ENCODE measurements at places on chromosomes 11 and 22.

DNA sequence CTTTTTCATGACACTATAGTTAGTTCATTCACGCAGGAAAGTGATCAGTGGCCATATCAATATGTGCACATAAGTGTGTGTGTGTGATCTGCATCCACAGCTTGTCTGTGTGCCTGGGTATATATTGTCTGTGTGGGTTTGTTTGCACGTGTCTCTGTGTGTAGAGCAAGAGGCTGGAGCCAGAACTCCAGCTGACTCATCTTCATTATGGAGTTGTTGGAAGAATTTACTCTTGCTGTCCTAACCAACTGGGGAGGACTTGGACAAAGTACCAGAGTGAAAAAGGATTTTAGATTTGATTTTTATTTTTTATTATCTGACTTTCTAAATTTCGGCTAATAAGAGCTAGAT lies 63.9 kb downstream of the TP53I11 start:
- peak; percentile 56 for DNase-seq

DNA sequence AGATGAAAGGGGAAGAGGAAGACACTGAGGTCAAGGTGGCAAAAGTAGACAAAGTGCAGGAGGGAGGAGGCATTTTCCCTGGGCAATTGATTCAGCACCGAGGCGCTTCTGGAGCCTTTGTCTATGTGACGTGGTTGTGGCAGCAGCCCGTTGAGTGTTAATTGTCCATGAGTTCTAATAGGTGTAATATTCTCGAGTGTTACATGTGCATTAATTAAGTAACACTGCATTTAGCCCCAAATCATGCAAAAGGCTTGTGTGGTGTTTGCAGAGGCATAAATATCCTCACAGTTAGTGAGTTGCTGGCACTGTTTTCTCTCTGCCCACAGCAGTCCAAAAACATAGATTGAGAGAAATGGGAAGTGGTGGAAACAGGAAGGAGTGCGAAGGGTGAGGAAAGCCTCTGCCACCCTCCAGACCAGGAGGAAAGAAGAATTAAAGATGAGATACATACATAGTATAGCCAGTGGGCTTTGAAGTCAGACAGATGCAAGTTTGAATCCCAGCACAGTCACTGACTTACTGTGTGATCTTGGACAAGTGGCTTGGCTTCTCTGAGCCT lies 361.2 kb downstream of the MN1 start:
- no peak for DNase-seq

DNA sequence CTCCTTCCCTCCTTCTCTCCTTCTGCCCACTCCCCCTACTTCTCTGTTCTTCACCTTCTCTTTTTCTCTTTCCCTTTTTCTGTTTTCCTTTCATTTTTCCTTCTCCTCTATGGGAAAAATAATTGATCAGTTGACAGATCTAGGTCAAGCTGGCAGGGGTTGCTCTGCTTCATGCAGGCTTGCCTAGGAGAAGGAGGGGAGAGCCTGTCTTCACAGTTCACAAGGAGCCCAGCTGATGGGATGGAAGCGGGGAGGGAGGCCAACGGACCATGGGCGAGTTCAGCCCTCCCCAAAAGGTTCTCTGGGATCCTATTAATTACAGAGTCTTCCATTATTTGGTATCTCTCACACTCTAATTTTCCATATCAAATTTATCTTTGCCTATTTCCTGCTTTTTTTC lies 5.5 kb downstream of the NTM start:
- no peak for DNase-seq

- DNase-seq, result no peak
These were observed at the start of gene GSC2 for GRCh38 chr22:19149991-19150390. GSC2 (minus strand) TSS chr22:19150292; CDS start chr22:19150283, 9 bp downstream.

DNA sequence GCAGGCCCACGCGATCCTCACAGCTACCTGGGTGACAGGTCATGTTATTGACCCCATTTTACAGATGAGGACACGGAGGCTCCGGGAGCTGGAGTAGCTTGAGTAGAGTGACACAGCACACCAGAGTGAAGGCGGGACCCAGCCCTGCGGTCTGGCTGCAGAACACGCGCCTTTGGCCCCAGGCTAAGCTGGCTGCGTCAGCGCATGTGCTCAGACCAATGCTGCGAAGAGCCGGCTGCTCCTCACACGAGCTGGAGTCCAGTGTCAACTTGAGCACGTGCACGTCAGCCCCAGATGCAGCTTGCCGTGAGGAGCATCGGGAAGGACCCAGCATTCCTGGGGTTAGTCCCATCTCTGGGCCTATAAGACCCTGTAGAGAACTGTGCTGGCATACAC lies 49.9 kb downstream of the SCUBE1 start:
- DNase-seq, result no peak

DNA sequence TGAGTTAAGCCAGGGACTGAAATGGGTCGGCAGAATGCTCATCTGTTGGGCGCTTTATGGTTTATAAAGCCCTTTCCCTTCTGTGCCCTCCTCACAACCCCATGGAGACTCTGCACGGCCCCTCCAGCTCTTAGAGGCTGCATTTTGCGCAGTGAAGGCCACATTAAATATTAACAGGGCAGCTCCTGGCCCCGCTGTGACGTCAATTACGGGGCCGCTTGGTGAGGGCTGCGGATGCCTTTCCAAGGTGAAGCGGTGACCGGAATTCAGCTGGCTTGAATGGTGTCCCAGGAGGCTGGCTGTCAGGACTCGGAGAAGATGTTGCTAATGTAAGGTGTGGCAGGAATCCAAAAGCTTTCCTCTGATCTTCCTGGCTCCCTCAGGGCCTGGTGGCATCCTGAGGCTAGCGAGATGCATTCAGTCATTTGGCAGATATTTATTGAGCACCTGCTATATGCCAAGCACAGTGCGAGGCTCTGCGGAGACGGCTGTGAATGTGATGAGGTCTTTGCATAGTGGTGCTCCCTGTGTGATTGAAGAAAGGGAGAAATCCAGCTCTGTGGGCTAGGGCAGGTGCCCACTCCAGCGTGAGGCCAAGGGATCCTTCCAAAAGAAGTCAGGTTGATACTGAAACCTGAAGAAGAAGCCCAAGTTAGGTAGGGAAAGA lies 10.4 kb upstream of the YWHAH start:
- DNase-seq, result no peak

DNA sequence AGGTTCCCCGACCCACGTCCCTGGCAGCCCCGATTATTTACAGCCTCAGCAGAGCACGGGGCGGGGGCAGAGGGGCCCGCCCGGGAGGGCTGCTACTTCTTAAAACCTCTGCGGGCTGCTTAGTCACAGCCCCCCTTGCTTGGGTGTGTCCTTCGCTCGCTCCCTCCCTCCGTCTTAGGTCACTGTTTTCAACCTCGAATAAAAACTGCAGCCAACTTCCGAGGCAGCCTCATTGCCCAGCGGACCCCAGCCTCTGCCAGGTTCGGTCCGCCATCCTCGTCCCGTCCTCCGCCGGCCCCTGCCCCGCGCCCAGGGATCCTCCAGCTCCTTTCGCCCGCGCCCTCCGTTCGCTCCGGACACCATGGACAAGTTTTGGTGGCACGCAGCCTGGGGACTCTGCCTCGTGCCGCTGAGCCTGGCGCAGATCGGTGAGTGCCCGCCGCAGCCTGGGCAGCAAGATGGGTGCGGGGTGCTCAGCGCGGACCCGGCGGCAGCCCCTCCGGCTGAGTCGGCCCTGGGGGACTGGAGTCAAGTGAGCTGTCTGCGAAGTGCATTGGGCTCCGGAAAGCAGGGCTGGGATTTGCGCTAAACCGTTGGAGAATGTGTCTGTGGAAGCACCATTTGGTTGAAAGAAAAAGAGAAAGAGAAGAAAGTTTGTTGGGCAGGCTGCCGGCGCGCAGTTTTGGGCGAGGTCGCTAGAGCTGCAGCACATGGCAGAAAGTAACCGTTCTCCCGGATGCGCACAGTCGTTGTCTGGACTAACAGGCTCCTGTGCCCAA lies at the start of gene CD44:
CD44 (plus strand) TSS at position 229 of the 779 bp plus-strand sequence; CDS start at position 362, 133 bp downstream.
- peak; percentile 76 for DNase-seq

DNA sequence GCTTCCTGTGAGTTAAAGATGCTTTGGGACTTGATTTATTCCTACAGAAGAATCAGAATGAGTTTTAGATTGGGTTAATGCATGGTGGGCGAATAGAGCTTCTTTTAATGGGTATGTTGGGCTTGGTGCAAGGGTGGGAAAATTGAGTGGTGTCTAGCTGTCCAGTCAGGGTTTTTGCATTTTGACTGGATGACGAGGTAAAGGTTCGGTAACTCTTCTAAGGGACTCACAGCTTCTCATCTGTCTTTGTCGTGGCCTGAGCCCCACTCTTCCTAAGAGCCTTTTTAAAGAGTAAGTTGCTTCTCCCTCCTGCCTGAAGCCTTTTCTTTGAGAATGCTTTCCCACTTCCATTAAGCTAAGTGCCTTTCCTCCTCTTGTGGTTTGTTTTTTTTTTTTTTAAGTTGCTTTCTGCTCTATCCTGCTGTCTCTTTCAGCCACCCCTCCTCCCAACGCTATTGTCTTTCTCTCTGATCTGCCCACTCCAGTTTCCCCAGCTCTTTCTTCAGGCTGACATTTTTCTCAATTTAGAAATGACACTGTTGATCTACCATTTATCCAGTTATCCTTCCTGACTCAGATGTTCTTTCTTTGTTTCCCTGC lies 1.1 kb downstream of the DPF2 start:
- no peak for DNase-seq

DNA sequence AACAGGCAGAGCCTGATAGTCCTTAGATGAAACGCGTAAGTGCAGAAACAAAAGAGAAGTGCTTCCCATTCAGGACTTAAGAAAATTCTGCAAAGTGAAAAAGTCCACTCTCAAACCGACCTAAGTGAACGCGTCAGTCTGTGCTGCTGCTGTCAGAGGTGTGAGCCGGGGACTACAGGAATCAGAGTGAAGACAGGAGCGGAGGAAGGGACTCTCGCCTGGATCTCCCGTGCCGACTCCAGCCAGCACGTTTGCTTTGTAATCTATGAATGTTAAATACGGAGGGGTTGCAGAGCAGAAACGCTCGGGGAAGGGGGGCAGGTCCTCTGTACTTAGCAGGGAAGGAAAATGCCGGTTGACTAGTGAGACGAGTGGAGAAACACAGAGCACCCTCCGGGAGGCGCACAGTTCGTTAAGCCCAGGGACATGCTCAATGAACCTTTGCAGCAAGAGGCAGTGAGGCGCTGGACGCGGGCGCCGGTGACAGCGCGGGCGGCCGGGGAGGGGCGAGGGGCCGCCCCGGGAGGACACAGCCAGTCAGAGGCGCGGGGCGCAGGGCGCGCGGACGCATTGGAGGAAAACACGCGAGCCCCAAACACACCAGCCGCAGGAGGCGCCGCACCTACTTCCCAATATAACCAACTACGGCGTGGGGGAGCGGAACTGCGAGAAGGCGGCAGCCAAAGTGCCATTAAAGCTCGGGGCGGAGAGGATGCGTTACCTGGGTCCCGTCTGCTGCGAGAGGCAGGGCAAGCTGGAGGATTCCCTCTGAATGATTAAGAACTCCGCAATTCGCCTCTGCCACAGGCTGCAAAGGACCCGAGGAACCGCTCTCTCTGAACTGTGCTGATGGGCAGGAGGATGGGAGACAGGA lies at the start of gene CNTN5:
CNTN5 (plus strand) TSS at position 598 of the 874 bp plus-strand sequence.
- peak; percentile 34 for DNase-seq

GRCh38 chr22:48053973-48054372 lies 1291.5 kb downstream of the TBC1D22A start:
- DNase-seq, result no peak

Data from iris pigment epithelial cell (primary cell).